ENCODE measurements at places on chromosomes 4 and X.

GRCh38 chr4:94897023-94897422 lies 139.3 kb downstream of the BMPR1B start:
- DNase-seq, result no peak

DNA sequence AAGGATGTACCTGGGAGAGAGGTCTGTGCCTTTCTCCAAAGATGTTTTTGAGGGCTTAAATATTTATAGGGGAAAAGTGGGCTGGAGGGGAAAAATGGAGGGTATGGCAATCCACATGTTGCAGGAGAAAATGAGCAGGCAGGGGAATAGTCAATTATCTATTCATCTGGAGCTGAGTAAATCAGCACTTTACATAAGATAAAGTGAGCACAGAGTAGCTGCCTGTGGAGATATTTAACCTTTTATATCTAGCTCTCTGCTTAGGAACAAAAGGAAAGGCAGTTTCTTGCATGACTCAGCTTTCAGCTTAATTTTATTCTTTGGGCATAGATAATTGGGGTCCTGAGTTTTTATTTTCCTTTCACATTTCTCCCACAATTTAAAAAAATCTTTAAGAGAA lies 93.6 kb upstream of the NPY2R start:
- DNase-seq, result no peak

DNA sequence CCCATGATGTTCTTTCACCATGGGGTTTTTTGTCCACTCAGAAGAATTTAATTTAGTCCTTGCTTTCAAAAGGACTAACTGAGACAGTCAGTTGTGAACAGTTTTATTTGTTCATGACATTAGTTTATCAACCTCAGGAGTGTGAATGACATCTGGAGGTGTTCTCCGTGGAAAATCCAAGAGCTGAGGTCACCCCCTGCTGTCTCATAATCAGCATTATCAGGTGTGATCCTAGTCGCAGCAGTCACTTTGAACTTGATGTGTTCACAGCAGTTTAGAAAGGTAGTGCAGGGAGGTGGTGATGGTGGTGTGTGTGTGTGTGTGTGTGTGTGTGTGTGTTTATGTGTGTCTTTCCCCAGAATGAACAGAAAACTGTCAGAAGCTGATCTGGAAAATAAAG lies 1760.8 kb upstream of the PCDH10 start:
- DNase-seq, result no peak

DNA sequence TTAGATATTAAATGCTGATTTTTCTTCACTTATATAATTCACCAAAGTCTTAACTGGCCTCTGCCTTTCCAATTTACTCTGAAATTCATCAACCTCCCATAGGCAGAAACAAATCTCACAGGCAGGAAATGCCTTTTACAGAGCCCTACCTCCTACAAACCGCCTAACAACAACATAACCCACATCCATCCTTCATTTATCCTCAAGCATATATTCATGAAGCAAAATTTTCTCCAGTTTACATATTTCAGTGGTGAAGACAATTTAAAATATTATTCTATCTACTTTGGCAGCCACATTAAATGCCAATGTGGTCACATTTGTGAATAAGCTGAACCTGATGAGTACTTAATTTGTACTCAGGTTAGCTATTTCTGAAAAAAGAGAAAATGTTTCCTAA lies 30.3 kb downstream of the SEPSECS start:
- no peak for DNase-seq

DNA sequence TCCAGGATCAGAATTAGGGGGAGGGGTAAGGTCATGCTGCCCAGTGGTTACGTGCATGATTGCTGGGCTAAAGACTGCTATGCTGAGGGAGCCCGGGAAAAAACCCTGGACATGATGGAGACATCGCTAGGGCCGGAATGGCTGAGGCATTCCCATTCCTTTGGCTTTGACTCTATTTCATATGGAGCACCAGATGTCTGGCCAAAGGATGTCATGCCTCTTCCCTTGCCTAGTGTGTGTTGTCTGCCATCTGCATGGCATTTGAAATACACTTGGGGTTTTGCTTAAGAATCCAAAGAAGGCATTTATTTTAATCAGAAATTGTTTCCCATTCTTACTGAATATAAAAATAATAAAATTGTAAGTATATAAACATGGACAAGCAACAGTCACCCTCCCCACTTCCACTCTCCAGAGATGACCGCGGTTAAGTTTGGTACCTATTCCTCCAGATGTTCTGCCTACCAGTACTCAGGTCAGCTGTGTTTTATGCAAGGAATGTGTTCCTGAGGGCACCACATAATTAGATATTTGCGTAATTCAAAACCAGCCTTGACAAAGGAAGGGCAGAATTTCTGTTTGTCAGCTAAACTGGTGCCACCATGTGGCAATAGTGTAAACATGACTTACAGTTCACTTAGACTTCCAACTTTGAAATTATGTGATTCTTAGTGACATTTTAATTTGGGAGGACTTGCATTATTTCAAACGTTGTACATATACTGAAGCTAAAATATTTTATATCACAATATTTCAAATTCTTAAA lies 105.9 kb downstream of the CT47B1 start:
- no peak for DNase-seq

DNA sequence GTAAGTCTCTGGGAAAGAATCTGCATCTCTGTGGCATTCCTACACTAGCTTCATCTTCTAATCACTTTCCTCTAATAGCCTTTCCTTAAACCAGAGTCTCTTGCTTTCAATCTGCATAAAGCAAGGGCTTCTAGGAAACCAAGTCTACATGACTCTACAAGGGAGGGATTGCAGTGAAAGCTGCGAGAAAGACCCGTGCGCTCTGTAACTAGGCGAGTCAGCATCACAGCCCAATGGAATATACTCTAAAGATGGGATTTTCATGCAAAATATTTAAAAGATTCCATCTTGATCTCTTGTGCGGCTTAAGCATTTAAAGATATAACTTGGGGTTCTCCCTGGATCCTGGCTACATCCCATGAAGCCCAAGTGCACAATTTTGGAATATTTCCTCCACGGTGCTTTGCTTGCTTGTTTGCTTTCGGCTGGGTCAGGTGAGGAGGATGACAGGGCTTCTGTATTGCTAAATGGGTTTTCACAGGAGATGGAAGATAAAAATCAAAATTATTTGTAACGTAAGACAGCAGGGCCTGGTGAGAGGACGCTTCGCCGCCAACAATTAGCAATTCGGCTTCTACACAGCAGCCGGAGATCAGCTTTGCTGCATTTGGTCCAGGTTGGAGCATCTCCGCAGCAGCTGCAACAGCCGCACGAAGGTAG lies 687 bp upstream of the GRIA2 start:
- DNase-seq, result no peak

DNA sequence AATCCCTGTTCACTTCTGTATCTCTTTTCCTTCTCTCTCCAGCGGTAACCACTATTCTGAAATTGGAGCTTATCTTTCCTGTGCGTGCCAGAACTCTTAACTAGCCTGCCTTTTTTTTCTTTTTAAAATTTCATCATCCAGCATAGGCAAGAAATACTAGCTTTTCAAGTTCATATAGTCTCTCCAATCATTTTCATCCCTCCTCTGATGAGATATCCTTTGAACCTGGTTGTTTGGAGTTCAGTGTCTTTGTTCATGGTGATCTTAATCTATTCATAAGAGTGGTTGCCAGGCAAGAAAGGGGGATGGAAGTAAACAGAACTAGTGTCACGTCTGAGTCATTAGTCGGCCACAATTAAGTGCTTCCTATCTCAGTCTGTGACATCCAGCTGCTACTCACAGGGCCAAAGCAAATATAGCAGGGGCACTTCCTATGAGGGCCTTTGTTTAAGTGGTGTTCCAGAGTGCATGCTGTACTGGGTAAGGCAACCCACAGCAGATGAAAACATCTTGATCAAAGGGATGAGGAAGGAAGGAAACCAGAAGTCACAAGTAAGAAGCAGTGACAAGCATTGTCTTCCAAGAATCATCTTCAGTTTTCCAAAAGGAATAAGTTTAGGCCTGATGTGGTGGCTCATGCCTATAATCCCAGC lies 56.4 kb upstream of the XIAP start:
- DNase-seq, result no peak

- DNase-seq, result no peak
Measured at GRCh38 chr4:187433141-187433540, 562.4 kb upstream of the ZFP42 start.

GRCh38 chr4:130008461-130008860 lies 912.5 kb downstream of the C4orf33 start:
- no peak for DNase-seq

GRCh38 chr4:35643661-35644060 lies 600.7 kb downstream of the ARAP2 start:
- DNase-seq, result no peak

DNA sequence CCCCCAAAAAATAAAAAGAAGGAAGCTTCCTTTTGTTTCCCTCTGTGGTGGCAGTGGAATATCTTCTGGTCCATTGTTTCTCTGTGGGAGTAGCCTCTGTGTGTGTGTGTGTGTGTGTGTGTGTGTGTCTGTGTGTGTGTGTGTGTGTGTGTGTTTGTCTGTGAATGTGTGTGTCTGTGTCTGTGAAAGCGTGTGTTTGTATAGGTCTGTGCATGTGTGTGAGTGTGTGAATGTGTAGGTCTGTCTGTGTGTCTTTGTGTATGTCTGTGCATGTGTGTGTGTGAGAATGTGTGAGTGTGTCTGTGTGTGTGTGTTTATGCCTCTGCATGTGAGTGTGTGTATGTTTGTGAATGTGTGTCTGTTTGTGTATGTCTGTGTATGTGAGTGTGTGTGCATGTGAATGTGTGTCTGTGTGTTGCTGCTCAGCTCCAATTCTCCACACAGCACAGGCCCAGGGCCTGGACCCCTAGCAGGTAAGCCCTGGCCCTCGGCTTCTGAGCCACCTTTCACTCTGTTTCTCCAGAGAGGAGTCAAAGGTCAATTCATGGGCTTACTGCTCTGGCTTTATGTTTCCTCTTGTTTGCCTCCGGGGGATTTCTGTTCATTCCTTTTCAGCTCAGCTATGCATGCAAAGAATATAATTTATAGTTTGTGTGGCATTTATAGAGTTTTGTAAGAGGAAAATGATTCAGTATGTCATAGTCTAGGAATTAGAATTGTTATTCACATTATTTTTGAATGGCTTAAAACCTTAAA lies 89.8 kb downstream of the UCHL1 start:
- DNase-seq, result no peak

DNA sequence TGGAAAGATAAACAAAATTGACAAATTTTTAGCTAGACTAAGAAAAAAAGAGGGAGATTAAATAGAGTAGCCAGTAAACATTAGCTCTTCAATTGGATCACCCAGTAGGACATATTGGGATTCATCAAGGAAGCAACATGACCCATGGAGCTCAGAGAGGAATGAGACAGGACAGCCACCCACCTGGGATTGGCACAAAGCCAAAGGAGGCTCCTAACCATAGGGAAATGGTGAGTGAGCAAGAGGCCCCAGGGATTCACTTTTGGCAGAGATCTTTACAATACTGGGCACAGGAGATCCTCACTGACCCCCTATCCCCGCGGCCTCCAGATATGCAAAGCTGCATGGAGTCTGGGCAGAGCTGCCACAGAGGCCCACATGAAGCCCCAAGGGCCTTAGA lies 34.8 kb upstream of the CXCL6 start:
- no peak for DNase-seq

- DNase-seq, result no peak
Measured at GRCh38 chr4:152408514-152409327, 127.2 kb downstream of the FBXW7 start.

GRCh38 chr4:9983211-9983610 lies 38.1 kb downstream of the SLC2A9 start:
- no peak for DNase-seq

DNA sequence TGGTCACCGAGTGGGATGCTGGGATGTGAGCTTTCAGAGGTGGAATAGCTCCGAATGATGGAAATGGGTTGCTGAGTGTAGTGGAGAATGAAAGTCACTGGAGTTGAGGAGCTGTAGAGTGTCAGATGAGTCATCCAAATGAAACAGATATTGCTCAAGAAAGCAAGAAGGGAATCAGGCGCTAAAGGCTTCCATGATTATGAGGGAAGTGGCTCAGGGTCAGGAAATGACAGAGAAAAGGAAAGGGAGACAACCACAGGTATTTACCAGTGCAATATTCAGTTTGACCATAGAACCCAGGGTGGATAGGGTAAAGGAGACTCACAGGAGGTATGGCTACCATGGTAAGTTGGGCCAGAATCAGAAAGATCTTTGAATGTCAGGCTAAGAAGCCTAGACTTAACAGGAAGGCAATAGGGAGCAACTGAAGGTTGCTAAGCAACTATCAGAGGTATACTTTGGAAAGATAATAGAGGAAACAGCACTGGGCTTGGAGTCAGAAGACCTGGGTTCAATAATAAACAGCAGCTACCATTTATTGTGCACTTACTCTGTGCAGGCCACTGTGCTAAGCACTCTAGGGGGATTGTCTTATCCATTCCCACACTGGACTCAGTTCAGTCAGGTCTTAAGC lies 11.7 kb downstream of the LAS1L start:
- DNase-seq, result no peak

- no peak for DNase-seq
Measured at GRCh38 chr4:119139822-119140252, 4.2 kb downstream of the MYOZ2 start.

GRCh38 chr4:139126898-139127297 lies 50.1 kb downstream of the ELF2 start:
- DNase-seq, result no peak

GRCh38 chr4:19386786-19387185 lies 864.9 kb upstream of the SLIT2 start:
- no peak for DNase-seq

DNA sequence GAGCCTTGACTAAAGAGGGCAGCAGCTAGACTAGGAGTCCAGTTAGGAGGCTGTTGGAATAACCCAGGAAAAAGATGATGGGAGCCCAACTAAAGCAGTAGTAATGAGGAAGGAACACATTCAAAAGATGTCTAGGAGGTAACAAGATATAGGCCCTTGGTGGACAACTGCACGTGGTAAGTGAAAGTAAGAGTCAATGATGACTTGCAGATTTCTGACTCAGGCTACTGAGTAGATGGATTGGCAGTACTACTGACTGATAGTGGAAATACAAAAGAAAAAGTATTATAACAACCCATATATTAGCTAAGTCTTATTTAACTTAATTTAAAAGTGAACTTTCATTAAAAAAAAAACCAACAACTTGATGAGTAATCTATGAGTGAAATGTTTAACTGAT lies 74.0 kb downstream of the PAK3 start:
- DNase-seq, result no peak

GRCh38 chr4:186146458-186146857 lies 42.0 kb downstream of the FAM149A start:
- no peak for DNase-seq

DNA sequence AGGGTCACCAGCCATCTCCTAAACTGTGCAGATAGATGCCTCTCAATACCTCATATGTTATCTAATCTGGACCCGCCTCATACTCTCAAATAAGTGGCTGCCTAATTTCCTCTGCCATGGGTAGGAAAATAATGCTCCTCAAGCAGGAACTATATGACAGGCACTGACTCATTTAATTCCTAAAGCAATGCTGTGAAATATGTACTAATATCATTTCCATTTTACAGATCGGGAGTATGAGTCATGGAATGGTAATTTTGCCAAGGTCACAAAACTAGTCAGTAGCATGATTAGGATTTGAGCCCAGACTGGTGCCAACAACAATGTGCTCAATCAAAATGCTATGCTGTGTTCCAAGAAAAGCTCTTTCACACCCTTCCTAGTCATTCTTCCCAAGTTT lies 3.0 kb upstream of the NXT2 start:
- no peak for DNase-seq

- DNase-seq, result no peak
Measured at GRCh38 chrX:41607264-41607832, 81.4 kb upstream of the GPR34 start.
